Activated B cell treated with CpG ODN at 0.5 μM for 24 hours (primary cell): ENCODE measurements at places on chromosomes 5 and 9.

DNA sequence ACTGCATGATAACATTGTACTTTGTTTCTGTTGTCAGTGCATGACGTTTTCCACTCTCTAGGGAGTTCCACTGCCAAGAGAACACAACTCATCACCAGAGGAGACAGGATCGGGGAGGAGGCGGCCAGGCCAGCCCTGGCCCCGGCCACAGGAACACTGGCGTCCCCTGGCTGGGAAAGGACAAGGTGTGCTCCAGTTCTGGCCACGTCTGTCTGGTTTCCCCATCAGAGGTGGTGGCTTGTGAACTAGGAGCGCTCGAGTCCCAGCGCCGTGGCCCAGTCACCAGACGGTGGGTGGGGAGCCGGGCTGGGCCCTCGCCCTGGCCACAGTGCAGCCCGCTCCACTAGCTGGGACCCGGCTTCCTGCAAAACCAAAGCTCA, 211.9 kb upstream of the IRX4 start:
- no peak for DNase-seq

- no peak for DNase-seq
These were observed 317.7 kb upstream of the IRX4 start for GRCh38 chr5:2200261-2200950.

GRCh38 chr5:136027311-136027710, 1.5 kb upstream of the TGFBI start:
- no peak for DNase-seq

DNA sequence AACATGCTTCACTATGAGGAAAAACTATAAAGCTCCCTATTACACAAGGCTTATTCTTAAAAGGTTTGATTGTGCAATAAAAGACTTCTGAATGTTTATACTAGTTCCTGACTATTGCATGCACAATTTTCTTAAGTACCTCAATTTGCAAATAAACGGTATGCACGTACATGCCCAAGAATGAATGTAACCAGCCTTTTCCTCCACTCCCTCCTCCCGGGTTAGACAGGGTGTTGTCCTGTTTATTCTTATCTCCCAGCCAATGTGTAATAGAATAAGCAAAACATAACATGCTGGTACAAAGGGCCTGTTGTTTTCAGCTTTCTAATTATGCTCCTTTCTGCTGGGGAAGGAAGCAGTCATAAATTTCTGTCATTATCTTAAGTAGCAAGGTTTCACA, 79.1 kb downstream of the AOPEP start:
- no peak for DNase-seq

GRCh38 chr5:93741136-93741811, at the start of gene POU5F2:
Gene POU5F2 (minus strand): TSS chr5:93741600. CDS start chr5:93741563, 37 bp downstream.
- DNase-seq, result no peak
